HT1080 (cell line): ENCODE measurements at places on chromosomes 6 and 20. TPM values are rescaled to one million over a fixed set of nuclear protein-coding genes. Genes with fewer than 3 reads are reported as not detected.

Gene PROKR2
- not detected in 2 replicates for total RNA-seq

Gene RBBP8NL
- not detected in 2 replicates for total RNA-seq

DNA sequence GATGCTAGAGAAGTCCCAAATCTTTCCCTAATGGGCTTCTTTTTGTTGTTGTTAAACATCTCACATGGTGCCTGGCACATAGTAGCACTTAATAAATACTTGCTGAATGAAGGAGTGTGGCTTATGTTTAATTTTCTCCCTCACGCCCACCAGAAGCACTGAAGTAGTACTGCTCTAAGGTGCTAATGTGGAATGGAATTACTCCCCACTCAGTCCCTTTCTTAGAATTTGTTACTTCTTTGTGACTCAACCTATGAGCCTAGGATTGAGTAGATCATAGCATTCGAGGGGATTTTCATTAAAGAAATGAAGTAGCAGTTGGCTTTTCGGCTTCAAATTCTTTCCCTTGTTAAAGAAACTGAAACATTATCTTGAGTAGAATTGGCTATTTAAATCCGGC, 192.8 kb downstream of the CLIC5 start:
- no peak for DNase-seq

DNA sequence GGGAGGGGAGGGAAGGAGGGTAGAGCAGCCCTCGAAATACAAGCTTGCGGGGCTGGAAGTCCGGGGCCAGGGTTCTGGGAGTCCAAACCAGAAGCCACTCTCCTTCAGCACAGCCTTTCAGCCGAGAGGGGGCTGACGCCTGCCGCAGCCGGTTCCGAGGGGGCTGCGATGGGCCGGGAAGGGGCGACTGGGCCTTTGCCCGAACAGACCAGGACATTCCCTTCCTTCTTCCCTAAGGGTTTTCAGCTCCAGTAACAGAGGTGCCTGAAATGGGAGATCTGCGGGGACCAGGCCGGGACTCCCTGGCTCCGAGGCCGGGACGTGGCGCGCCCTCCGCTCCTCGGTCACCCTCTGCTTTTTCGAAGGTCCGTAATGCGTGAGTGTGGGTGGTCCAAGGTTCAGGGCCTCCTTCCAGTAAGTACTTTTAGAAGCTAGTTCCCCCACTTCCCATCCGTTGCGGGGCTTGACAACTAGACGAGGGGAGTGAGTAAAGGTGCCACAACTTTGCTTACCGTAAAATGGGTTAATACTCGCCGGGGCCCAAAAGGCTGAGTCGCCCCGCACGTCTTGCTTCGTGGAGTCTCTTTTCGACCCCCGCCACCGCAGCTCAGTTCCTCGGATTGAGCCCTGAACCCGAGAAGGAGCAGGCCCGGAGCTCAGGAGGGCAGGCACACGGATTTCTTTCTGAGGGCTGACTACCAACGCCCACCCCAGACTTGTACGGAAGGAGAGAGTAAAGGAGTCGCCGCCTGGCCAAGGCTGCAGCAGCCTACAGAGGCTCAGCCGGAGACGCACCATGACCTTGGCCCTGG, 2.9 kb upstream of the OLIG3 start:
- DNase-seq: no peak

DNA sequence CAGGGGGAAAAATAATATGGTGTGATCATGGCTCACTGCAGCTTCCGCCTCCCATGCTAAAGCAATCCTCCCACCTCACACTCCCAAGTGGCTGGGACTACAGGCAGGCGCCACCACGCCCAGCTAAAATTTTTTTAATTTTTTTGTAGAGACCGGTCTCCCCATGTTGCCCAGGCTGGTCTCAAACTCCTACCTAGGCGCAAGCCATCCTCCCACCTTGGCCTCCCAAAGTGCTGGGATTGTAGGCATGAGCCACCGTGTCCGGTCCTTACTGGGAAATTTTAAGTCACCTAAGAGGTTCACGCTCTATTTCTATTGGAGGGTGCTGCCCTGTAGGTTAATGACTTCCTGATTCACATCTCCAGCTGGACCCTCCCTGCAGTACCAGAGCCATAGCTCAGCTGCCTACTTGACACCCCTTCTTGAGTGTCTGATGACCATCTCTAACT, 626 bp upstream of the CDK5RAP1 start:
- DNase-seq: no peak

DNA sequence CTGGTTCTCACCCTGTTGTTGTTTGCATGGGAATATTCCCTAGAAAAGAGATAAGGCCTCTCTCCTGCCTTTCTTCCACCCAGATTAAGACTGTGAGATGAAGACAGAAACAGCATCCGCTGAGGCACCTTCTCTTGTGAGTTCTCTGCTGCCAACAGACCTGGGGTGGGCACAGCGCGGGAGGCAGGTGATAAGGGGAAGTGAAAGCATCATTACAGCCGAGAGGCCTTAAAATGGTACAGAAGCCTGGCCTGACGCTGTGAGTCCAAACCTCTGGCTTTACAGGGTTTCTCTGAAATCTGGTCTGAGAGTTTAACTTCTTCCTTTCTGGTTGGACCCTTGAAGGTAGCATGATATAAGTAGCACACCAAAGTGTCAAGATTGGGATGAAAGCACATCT, 21.0 kb upstream of the IYD start:
- DNase-seq: no peak

- DNase-seq: no peak
These were observed 44.2 kb upstream of the TAB2 start for GRCh38 chr6:149273318-149273717.
